Activated T-cell treated with anti-CD3 and anti-CD28 coated beads for 4 hours (primary cell): ENCODE measurements at places on chromosomes 3 and 15.

DNA sequence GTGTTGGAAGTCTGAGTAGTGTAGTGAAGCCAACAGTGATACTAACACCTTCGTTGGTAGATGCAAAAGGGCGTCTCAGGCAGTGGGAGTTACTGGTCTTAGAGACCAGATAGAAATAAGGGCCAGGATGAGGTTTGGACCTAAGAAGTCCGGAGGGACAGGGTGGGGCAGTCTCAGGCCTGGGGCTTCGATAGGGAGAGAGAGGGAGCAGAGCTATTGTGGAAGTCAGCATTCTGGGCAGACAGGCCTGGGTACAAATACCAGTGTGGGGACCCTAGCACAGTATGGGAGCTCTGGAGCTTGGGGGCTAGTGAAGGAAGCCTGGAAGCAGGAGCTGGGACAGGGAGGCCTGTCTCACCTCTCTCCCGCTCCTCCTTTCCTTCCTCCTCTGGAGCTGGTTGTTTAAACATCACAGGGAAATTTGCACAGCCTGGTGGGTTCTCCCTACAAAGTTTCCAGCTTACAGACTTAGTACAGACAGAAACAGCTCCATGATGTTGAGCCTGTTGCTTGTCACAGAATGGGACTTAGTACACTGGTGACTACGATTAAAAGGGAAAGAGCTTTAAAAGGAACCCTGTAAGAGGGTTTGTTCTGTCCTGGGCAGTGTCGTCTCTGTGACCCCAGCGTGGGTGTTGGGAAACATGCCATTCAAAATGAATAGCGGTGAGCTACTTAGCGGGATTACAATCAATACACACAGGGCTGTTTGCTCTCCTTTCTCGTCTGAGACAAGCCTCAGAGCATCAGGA is 76.4 kb upstream of the TNFAIP8L3 start:
- DNase-seq = no peak

GRCh38 chr3:120245386-120245785 is 39.6 kb downstream of the GPR156 start:
- DNase-seq = no peak

GRCh38 chr15:47299846-47300434 is 417.4 kb upstream of the SEMA6D start:
- no peak for DNase-seq

DNA sequence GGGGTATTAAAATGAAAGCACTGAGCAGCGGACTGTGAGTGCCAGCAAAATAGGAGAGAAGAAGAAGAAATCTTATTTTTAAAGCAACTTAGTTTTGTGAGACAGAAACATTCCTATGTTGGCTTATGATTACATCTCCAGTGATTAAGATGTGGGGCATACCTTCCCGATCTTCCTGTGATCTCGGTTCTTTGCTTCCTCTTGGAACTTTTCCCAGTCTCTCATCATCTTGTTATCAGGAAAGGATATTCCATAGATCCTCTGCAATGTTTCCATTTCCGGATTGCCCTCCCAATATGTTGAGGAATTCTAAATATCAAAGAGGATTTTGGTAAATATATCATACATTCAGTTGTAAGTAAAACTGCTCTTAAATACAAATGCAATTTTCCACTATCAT is 22.2 kb downstream of the TARS3 start:
- no peak for DNase-seq

DNA sequence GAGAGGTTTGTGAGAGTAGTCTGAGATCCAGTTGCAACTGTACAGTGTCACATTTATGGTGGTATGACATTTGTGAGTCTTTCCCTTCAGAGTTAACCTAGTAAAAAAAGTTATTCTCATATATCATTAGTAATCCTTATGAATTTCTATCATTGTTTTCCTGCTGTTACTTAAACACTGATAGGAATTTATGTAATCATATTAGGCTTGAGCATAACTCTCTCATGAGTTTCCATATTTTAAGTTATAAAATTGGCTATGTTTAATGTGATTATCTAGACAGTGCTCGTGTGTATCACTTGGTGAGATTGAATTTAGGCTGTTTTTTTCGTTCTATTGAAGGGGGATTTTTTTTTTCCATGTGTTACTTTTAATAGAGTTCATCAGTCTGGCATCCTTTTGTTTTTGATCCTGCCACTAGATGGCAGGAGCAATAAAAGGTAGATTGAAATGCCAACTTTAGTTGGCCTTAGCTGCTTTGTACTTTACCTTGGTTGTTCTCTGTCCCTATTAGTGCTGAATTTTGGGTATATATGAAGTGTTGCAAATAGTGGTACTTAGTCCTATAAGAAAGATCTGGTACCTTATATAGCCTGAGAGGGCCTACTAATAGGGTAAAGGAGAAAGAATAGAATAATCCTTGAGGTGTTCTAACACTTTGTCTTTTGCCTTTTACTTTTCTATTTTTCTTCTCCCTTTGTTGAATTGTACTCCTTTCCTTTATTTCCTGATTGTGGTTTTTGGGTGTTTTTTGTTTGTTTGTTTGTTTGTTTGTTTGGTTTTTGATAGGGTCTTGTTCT is 17.9 kb downstream of the STT3B start:
- no peak for DNase-seq

- no peak for DNase-seq
Measured at GRCh38 chr3:125431391-125431790, 56.3 kb upstream of the ZNF148 start.

DNA sequence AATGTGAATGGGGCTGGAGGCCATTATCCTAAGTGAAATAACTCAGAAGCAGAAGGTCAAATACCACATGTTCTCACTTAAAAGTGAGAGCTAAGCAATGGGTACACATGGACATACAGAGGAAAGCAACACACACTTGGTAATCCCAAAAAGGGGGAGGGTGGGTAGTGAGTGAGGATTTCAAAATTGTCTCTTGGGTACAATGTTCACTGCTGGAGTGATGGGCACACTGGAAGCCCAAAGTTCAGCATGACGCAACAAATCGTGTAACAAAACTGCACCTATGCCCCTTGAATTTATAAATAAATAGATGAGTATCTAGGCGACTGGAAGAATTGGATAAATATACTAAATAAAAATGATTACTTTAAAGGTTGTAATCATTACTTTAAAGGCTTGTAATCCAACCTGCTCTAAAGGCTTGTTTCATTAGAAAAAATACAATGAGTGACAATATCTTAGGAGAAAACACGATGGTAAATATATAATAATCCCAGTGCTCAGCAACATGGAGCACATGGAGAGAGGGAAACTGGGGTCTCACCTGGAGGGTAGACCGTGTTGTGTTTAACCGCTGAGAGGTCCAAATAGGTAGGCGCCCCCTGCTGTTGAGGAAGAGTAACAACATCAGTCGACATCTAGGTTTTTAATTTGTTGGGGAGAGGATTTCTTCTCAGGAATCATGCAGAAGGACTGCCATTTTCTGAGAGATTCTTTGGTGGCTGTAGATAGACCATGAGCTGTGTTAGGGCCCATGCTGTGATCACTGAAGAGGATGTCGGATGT is 78.5 kb upstream of the ROBO1 start:
- DNase-seq = no peak

- DNase-seq = no peak
Measured at GRCh38 chr3:138197058-138197457, 10.0 kb downstream of the ARMC8 start.

- DNase-seq = no peak
Measured at GRCh38 chr3:159131376-159131775, 329.5 kb downstream of the MFSD1 start.

DNA sequence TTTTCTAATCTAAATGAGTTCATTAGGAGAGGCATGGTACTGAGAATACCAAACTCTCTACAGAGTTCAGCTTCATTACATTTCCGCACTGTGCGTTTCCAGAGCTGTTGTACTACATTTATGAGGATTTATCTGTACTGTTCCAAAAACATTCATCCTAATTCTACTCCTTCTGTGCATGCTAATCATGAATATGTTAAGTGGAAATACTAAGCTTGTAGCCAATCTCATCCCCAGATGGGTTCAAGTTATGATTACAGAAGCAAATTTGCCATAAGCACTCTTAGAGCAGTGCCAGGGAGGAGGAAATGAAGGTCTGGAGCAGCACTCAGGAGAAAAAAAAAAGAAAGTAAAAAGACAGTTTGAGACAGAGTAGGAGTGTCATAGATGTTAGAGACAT is 544.3 kb downstream of the GBE1 start:
- no peak for DNase-seq

GRCh38 chr15:66108483-66109265 is 144.9 kb downstream of the MEGF11 start:
- no peak for DNase-seq

GRCh38 chr15:90344662-90345061 is 7.4 kb upstream of the ZNF774 start:
- DNase-seq = no peak

DNA sequence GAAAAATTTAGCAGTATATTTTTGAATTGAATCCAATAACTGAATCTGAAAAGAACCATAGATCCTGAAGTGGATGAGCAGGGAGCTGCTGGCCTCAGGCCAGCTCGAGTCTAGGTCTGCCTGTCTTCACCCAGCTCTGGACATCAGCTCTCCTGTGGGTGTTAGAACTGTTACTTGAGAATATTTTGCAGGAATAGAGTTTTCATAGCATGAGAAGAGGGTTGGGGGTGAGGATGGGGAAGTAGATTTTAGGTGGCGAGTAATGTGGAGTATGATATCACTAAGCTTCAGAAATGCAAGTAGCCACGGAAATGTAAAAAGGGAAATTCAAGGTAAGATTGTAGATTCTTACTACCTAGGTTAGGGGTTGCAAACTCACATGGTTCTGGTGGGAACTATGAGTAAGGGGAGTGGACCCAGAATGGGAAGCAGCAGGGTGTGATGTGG is 6.2 kb downstream of the RAB8B start:
- DNase-seq = no peak
